ENCODE measurements at places on chromosomes 12 and 14.

DNA sequence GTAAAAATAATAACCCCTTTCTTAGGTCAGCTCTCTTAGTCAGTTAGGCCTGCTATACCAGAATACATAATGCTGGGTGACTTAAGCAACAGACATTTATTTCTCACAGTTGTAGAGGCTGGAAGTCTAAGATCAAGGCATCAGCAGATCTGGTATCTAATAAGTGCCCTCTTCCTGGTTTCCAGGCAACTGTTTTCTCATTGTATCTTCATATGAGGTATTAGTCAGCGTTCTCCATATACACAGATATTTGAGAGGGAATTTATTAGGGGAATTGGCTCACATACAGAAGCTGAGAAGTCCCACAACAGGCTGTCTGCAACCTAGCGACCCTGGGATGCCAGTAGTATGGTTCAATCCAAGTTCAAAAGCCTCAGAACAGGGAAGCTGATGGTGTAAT, 896.0 kb downstream of the GALC start:
- DNase-seq = no peak

GRCh38 chr12:117105902-117106301, 6.7 kb upstream of the TESC start:
- DNase-seq = peak; percentile 94

DNA sequence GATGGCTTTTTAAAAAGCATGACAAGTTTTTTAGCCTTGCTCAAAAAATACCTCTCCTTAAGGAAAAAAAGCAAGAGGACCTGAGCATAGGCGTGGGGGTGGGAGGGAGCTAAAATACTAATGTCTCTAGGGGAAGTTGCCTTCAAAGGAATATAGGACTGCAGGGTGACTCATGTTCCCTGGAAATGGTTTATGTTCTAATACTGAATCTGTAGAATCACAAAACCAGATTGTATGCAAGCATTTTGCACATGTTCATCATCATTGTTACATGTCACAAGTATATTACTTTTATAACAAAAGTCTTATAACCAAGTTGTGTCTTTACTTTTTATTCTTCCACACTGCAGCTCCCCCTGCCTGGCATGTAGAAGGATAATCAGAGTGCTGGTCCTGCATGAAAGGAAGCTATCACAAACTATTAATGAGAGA, 36.6 kb downstream of the GPR135 start:
- no peak for DNase-seq

- no peak for DNase-seq
These were observed 33.6 kb downstream of the LTBP2 start for GRCh38 chr14:74578479-74578878.

DNA sequence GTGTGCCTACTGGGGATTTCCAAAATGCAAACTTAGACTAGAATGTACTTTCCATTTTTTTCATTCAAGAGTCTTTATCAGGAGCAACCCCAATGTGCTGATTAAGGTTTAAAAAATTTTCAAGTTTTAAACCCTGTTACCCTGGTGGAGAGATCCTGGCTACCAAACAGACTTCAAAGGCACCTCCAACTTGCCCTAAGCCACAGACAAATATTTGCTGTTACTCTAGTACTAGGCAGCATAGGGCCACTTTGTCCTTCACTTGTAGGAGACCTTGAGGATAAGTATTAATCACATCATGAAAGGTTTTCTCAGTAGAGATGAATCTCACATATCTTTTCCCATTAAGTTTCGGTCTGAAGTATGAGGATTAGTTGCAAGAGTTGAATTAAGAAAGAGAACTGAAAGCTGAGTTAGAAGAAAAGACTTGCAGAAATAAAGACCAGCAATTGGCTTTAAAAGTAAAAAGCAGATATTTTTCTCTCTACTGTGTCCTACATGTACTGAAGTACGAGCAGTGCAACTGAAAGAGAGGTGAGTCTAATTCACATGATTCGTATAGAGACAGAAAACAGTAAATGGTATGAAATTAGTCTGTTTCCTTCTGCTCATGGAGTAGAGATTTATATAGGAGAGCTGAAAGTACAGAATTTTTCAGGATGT, 28.3 kb downstream of the NTN4 start:
- no peak for DNase-seq

- DNase-seq = no peak
These were observed 42.0 kb downstream of the RIN3 start for GRCh38 chr14:92555465-92556111.
